ENCODE measurements at places on chromosomes 6 and 20.

DNA sequence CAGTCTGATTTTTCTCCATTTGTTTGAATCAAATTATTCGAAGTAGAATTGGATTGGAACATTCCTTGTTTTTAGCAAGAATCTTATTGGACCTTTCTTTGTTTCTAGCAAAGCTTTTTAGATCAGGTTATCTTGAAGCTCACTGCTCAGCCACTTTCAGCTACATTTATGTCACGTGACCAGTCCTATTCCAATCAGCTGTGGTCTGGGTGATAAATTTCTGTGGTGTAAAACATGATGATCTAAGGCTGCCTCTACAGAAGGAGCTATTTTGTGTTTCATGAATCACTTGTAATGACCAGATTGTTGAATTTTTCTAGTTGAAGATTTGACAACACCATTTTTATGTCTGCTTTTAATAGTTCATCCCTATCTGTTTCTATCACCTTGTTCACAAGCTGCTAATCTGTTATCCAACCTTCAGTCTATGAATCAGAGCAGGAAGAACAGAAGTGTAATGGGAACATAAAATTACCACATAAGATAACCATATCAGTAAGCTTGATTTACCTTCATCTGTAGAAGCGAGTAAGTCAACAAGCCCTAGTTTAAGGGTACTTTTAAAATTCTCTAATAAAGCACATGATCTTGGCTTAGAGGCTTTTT lies 101.0 kb upstream of the MAP3K7 start:
- no peak for DNase-seq

- peak; percentile 64 for DNase-seq
Observed at GRCh38 chr6:38432479-38432878, 207.2 kb downstream of the BTBD9 start.

- DNase-seq = peak; percentile 65
Observed at GRCh38 chr6:131083687-131084086, 20.6 kb upstream of the EPB41L2 start.

- no peak for DNase-seq
Observed at GRCh38 chr20:57317789-57318371, 11.7 kb upstream of the SPO11 start.

- DNase-seq = peak; percentile 10
Observed at GRCh38 chr6:753486-753885, 60.5 kb upstream of the EXOC2 start.

GRCh38 chr20:20459726-20460125 lies 91.8 kb downstream of the INSM1 start:
- DNase-seq = no peak

DNA sequence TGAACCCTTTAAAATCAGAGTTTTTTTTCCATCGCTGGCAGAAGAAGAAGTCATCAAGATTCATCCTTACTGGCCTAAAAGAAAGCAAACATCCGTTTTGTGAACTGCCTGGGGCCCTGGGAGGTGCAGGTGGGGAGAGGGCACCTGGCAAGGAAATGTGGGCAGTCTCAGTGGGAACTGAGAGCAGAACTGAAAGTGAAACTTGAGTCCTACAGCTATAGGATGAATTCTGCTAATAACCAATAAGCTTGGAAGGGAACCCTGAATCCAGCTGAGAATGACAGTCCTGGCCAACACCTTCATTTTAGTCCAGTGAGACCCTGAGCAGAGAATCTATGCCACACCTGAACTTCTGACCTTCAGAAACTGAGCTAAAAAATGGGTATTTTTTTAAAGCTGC lies 130.1 kb upstream of the ASCC3 start:
- DNase-seq = no peak

GRCh38 chr20:16393836-16394235 lies 179.4 kb downstream of the KIF16B start:
- no peak for DNase-seq

GRCh38 chr6:131877999-131878789 lies 70.4 kb downstream of the ENPP1 start:
- peak; percentile 55 for DNase-seq

- DNase-seq = no peak
Observed at GRCh38 chr6:93393554-93394074, 25.7 kb downstream of the EPHA7 start.

Measured in iris pigment epithelial cell (primary cell).